GM23338 (cell line): ENCODE measurements at places on chromosomes 7 and 10. TPM values are rescaled to one million over a fixed set of nuclear protein-coding genes. Genes with fewer than 3 reads are reported as not detected.

Gene ADRB1
- total RNA-seq, result 0.24 and 0.39 TPM in 2 replicates

Gene PTPRZ1
- 230 and 238 TPM in 2 replicates for total RNA-seq

Gene CLEC5A
- not detected in 2 replicates for total RNA-seq

GRCh38 chr7:112665709-112666108 lies 124.5 kb downstream of the TMEM168 start:
- DNase-seq, result peak; percentile 62

DNA sequence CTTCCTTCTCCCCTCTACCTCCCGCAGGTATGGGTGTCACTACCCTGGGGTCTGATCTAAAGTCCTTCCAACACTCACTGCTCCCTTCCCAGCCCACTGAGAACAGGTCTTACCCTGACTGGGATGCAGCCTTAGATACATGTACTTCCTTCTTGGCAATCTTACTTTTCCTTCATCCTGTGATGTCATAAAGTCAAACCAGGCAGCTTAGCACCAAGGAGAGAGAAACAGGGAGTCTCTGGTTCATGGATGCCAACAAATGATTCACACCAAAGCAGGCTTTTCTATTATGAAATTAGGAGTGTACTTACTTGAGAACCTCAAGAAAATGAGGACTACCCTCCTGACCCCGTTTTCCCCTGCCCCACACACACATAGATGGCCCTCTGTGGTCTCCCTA lies 111.0 kb upstream of the KMT2E start:
- DNase-seq, result no peak

- DNase-seq, result no peak
Observed at GRCh38 chr10:11831520-11831951, 8.4 kb downstream of the PROSER2 start.

- DNase-seq, result no peak
Observed at GRCh38 chr10:101535949-101536348, 52.1 kb downstream of the POLL start.

GRCh38 chr10:125679436-125679835 lies 3.5 kb downstream of the TEX36 start:
- no peak for DNase-seq

Gene SEMA3E
- 5.4 and 12.4 TPM in 2 replicates for total RNA-seq

GRCh38 chr7:26504411-26505120 lies 212.9 kb downstream of the SNX10 start:
- no peak for DNase-seq

Gene CLEC2L
- not detected in 2 replicates for total RNA-seq

Gene CTAGE8
- total RNA-seq, result 0.52 and 1.4 TPM in 2 replicates

DNA sequence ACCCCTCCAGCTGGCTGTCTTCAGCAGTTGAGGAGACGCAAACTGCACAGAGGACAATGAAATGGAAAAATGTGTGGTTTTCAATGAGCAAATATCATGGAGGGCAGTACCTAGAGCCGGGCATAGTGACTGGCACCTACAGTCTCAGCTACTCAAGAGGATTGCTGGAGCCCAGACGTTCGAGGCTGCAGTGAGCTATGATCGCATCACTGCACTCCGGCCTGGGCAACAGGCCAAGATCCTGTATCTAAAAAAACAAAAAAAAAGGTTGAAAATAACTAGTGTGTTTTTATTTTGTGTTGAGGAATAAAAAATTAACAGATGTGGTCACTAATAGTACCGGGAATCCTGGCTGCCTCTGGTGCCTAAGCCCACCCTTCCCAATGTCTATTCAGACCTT lies 345.5 kb downstream of the GALNT17 start:
- DNase-seq, result no peak

GRCh38 chr10:101441541-101442455 lies 87.8 kb downstream of the BTRC start:
- peak; percentile 81 for DNase-seq

- DNase-seq, result no peak
Observed at GRCh38 chr10:117197189-117197588, at the start of gene KCNK18. Gene KCNK18, plus strand, starts transcription at chr10:117197489. Its CDS starts 0 bp downstream, at chr10:117197489.

- DNase-seq, result no peak
Observed at GRCh38 chr10:7389844-7390243, 21.0 kb downstream of the SFMBT2 start.

DNA sequence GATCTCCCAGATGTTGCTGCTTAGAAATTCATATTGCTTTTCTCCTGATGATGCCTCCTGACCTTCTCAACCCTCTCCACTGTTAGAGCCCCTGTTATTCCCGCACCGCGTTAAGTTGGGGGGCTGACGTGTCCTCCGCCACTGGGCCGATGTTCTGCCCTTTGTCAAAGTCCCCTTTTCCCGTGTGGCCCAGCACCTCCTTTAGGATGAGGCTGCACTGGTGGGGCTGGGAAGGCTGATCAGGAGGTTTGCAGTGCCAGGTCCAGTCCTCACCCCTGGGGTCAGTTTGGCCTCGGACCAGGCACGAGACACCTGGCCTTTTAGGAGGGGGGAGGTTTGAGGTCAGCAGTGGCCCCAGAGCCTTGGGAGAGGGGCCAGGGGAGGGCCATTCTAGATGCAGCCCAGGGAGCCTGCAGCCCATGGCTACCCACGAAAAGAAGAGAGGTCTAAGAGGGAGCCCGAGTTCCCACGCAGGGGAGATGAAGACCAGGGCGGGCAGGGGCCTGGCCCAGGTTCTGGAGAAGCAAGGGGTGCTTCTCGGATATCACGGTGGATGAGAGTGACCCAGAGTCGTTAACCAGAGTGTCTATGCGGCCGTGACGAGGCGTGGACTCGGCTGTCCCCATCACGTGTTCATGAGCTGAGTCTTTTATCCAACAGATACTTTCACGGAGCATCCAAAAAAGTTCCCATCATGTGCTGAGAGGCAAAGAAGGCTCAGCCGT lies 150.4 kb downstream of the DNAJB6 start:
- no peak for DNase-seq

DNA sequence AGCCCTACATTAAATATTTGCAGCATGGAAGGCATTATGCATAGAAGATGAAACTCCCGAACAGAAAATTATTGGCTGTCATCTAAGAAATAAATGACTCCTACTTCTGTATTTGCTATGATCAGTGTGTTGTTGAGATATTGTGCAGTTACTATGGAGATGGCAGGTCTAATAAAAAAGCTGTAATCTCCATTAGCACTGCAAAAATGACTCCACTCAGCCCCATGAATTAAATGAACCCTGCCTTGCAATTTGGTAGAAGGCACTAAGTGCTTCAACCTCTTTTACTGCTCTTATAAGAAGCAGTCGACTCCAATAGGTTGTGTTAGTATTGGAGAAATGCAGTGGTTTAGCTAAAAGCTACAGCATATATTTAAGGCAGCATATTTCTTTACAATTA lies 290.0 kb upstream of the PHYHIPL start:
- no peak for DNase-seq

Gene CRYGN
- total RNA-seq, result 0.59 and 1.1 TPM in 2 replicates

Gene PLAC9
- total RNA-seq, result 0.89 and 1.1 TPM in 2 replicates

DNA sequence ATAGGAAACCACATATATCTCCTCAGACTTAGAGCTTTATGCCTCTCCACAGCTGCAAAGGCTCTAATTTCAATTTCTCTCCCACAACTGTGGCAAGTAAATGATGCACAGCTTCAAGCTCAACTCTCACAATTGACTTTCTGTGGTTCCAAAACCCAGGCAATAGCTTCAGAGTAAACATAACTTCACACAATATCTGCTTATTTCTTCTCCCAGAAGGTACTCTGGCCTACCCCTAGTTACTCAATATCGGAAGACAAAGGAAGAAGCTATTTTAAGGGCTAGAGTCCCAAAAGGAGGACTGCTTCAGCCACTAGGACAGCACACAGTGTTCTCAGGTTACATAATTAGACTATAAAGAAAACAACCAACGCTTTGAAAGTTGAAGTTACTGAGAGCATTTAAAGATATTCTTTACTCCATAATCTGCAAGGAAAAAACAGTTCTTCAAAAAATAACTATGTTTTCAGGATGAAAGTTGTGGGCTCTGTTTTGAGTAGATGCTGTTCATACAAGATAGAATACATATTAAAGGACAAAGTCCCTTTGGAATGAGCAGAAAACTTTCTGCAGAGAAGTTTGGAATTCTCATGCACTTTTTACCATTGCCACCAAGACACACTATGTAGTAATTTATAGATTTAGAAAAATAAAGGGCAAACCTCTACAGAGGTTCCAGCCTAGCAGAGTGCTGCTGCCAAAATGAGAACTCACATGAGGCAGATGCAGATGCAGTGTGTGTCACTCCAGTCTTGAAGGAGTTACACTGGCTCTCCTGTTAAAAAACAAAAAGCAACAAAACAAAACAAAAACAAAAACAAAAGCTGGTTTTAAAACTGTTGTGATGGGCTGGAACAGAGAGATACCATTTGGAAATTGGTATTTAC lies 81.8 kb downstream of the NT5C2 start:
- peak; percentile 23 for DNase-seq

GRCh38 chr7:40965774-40966173 lies 737.1 kb downstream of the INHBA start:
- no peak for DNase-seq

DNA sequence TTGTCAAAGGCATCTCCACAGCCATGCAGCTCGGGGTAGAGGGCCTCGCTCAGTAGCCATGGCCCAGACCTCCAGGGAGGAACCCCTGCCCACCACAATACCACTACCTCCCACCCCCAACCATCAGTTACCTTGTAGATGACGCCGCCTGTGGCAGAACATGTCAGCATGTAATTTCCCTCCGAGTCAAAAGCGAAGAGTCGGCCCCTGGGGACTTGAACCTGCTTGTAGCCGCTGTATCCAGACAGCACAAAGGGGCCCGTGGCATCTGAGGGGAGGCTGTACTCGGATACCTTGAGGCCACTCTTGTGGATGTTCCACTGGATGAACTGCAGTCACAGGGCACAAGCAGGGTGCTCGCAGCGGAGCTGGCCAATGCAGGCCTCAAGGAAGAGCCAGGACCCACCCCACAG lies 16.3 kb upstream of the CYREN start:
- no peak for DNase-seq

Gene PPIF
- total RNA-seq, result 42.4 and 43.6 TPM in 2 replicates
